ENCODE measurements at places on chromosomes 5 and 9. TPM values are rescaled to one million over a fixed set of nuclear protein-coding genes. Genes with fewer than 3 reads are reported as not detected.

The HSPA4 gene
- 96.6 TPM for total RNA-seq

The ACTBL2 gene
- not detected for total RNA-seq

The PRRX2 gene
- 2.3 TPM for total RNA-seq

The NCS1 gene
- 312 TPM for total RNA-seq

The RBM27 gene
- total RNA-seq = 20.8 TPM

The PNPLA7 gene
- 6.7 TPM for total RNA-seq

The PROB1 gene
- total RNA-seq = 1.3 TPM

The INSL4 gene
- total RNA-seq = not detected

The DBH gene
- total RNA-seq = 1.8 TPM

The KCTD16 gene
- total RNA-seq = 16.9 TPM

The RAD23B gene
- 145 TPM for total RNA-seq

The ASS1 gene
- total RNA-seq = 31.5 TPM

The SPINK1 gene
- total RNA-seq = not detected

The CAMK2A gene
- 1.1 TPM for total RNA-seq

The ERAP2 gene
- total RNA-seq = not detected

The TXNDC8 gene
- not detected for total RNA-seq

The KCNV2 gene
- total RNA-seq = not detected

The LHX6 gene
- 2.8 TPM for total RNA-seq

The MAMDC2 gene
- 0.22 TPM for total RNA-seq

The SLC22A4 gene
- total RNA-seq = 0.37 TPM

The SPINK7 gene
- total RNA-seq = not detected

The TMEM215 gene
- total RNA-seq = 0.27 TPM

The KIAA0825 gene
- 1.2 TPM for total RNA-seq

The GRM6 gene
- total RNA-seq = not detected

The CARD9 gene
- 4.1 TPM for total RNA-seq

The FUT7 gene
- total RNA-seq = 0.20 TPM

The CNTRL gene
- 9.5 TPM for total RNA-seq

The SLC25A2 gene
- 1.9 TPM for total RNA-seq

The PCDHGA7 gene
- 4.2 TPM for total RNA-seq

The RGS7BP gene
- 0.27 TPM for total RNA-seq

The CNTNAP3B gene
- 10.1 TPM for total RNA-seq

The ALDOB gene
- total RNA-seq = not detected

The WNK2 gene
- total RNA-seq = 336 TPM

The PCSK1 gene
- 11.6 TPM for total RNA-seq

The SLCO6A1 gene
- 1.6 TPM for total RNA-seq

The PPP3R2 gene
- total RNA-seq = not detected

The LRRC19 gene
- total RNA-seq = not detected

The TMEM174 gene
- total RNA-seq = not detected

The IL4 gene
- not detected for total RNA-seq

The LYRM7 gene
- total RNA-seq = 6.4 TPM

The WNT8A gene
- not detected for total RNA-seq

The SAP30L gene
- total RNA-seq = 18.1 TPM

The GPR151 gene
- total RNA-seq = not detected

The SLU7 gene
- 44.7 TPM for total RNA-seq

The MSX2 gene
- total RNA-seq = not detected

The IFNA13 gene
- not detected for total RNA-seq

The N4BP3 gene
- total RNA-seq = 2.2 TPM

The TCF7 gene
- total RNA-seq = 5.8 TPM

The PIP5K1B gene
- total RNA-seq = 0.27 TPM

The ACO1 gene
- total RNA-seq = 17.6 TPM

The ASPN gene
- not detected for total RNA-seq

The NMUR2 gene
- total RNA-seq = not detected

The GMCL2 gene
- total RNA-seq = not detected

The CACFD1 gene
- 45.4 TPM for total RNA-seq

The EPB41L4A gene
- total RNA-seq = 125 TPM
